ENCODE measurements at places on chromosomes 12 and 14.
A peak's percentile ranks its signal among the peaks of the same experiment; 100 is the strongest.

- DNase-seq = no peak
These were observed 53.4 kb downstream of the RCOR1 start for GRCh38 chr14:102645746-102646440.

GRCh38 chr14:24900269-24901100 lies 149.5 kb downstream of the STXBP6 start:
- no peak for DNase-seq

GRCh38 chr14:100663761-100664052 lies 63.0 kb upstream of the DLK1 start:
- no peak for DNase-seq

GRCh38 chr12:106329231-106329982 lies 26.9 kb downstream of the TCP11L2 start:
- no peak for DNase-seq

GRCh38 chr12:51238037-51238509 lies 553 bp upstream of the DAZAP2 start:
- no peak for DNase-seq

- no peak for DNase-seq
These were observed 59.8 kb upstream of the C14orf180 start for GRCh38 chr14:104519721-104520120.

GRCh38 chr14:57487771-57488170 lies 5.9 kb downstream of the CCDC198 start:
- no peak for DNase-seq

GRCh38 chr12:111298582-111299436 lies 70.1 kb downstream of the PHETA1 start:
- peak; percentile 50 for DNase-seq

DNA sequence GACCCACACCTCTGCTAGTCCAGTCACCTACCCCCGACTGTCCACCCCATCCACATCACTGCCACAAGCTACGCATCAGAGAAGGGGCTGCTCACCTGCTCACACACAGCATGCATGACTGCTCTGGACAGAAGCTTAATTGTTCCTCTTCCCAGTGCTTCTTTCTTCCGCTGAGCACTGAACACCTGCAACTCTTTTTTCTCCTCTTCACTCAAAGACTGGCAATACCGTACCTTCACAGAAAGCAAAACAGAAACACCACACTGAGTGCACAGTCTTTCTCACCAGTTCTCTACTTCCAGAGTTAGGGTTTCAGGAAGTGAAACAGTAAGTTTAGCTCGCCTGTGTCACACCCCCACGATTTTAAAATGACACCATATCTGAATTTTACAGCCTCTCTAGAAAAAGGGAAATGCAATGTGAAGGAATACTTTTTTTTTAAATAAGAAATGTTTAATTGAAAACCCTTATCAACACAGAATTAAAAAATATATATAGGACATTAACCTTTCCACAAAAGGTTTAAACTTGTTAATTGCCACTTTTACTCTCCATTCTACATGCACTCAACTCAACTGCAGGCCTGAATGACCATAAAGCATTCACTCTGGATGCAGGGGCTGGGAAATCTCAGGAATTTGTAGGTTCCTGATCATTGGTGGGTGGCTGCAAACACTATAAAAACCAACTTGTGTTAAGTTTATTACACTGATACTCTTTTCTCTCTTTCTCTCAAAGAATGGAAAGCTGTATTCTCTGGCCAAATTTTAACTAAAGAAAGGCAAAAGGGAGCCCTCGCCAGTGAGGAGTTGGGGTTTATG lies 120.0 kb downstream of the PRICKLE1 start:
- no peak for DNase-seq

DNA sequence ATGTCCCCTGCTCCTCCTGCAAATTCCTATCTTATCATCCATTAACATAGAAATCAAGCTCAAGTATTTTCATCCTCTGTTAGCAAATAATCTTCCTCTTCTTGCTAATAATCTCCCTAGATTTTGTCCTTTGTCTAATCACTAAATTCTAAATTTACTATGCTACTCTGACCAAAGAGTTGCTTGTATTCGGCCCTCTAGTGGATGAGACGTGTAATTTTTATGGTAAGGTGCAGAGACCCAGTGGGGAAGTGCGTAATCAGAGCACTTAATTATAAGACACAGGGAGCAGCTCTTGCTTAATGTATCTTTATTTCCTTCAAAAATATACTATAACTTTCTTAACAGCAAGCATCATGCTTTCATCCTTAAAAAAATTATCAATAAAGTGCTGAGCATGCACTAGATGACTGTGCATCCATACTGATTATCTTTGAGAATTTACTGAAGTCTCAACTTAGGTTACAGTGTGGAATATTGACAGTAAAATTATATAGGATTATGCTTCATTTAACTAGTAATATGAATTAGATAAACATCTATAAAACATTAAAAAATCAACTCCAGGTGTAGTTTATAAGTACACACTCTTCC lies 212.6 kb downstream of the SLC16A7 start:
- DNase-seq = peak; percentile 38

- DNase-seq = peak; percentile 4
These were observed 21.0 kb upstream of the RNASE2 start for GRCh38 chr14:20934148-20934762.

- no peak for DNase-seq
These were observed 22.0 kb downstream of the CD9 start for GRCh38 chr12:6222078-6222654.

DNA sequence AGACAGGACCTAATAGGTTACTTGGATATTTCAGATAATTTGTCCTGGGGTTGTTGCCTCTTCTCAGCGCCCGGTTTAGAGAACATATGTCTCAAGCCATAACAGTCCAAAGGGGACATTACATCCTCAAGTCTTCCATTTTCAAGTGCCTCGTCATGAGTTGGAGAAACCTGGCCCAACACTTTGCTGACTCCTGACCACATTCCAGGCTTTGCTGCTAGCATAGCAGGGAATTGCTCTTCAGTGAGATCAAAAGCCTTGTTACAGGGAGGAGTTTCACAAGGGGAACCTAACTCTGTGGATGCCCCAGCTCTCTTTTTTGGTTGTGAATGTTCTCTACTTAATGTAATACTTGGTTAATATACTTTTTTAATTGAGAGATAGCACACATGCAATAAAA lies 8.2 kb upstream of the MMP19 start:
- DNase-seq = no peak

- DNase-seq = no peak
These were observed 128.5 kb downstream of the HMGA2 start for GRCh38 chr12:65952737-65953209.

- no peak for DNase-seq
These were observed 220.6 kb downstream of the SYT1 start for GRCh38 chr12:79085106-79085682.
